ENCODE measurements at places on chromosomes 5 and 9.
A peak's percentile ranks its signal among the peaks of the same experiment; 100 is the strongest.

GRCh38 chr9:682633-683508 is 158.6 kb upstream of the DMRT1 start:
- no peak for DNase-seq

- DNase-seq, result no peak
Measured at GRCh38 chr5:83507431-83507830, 35.9 kb downstream of the VCAN start.

DNA sequence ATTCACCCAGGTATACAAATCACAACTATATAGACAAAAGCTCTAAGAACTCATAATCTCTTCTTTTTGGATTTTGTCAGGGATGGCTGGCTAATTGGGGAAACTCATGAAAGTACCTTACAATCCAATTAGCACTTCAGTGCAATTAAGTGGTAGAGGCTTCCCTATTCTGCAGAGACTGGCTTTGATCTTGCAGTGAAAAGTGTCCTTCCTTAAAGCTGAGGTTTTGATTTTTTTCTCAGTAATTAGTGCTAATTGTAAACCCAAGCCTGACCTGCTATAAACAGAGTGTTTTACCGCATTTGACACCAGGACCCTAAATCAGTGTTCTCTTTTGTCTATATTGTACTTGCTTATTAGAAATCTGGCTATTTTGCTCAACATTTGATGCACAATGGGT is 294.0 kb upstream of the EFNA5 start:
- no peak for DNase-seq

GRCh38 chr9:131671133-131671520 is 68.7 kb downstream of the RAPGEF1 start:
- no peak for DNase-seq

DNA sequence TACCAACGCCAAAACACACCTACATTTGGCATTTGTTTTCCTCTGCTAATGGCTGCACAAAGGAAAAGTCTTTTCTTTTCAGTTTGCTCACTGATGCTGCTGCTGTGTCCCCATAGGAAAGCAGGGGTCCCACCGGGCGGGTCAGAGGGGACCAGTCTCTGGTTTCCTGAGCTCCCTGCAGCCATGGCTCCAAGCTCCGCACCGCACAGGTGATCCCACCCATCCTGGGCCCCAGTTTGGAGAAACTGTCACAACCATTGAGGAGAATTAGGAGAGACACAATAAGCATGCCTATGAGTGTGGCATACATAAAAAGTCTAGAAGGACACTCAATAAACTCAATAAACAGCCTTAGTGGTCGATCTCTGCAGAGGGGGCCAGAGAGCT is 19.9 kb downstream of the MED10 start:
- DNase-seq, result no peak

DNA sequence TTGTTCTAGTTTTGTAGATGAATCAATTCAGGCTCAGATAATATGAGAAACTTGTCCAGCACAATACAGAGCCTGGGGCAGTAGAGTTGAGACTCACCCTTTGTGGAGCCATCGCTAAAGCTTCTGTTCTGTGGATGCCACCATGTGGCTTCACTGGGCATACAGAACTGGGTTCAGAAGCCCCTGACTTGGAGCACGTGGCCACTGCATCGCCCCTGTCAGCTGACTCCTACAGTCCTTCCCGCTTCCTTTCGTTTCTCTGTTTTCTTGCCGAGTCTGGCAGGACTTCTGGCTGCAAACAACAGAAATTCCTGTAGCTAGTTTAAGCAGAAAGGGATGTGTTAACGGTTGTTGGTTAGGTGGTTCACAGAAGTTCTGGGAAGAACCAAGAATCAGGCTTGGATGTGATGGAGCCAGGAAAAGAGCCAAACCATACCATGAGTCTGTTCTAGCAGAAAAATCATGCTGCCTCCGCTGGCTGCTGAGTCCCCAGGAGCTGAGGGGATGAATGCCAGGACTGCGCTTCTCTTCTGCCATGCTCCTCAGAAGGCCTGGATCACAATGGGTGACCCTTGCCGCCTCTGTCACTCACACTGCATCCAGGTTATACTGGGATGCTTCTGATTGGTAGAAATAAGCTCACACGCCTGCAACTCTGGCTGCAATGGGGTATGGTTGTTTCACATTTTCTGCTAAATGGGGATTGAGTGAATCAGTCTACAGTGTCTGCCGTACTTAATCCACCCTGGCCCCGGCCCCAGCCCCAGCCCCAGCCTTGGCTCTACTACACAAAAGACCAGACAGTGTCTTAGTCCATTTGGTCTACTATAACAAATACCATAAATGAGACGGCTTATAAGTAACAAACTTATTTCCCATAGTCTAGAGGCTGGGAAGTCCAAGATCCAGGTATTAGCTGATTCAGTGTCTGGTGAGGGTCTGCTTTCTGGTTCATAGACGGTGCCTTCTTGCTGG is 262.5 kb downstream of the GOLPH3 start:
- no peak for DNase-seq

DNA sequence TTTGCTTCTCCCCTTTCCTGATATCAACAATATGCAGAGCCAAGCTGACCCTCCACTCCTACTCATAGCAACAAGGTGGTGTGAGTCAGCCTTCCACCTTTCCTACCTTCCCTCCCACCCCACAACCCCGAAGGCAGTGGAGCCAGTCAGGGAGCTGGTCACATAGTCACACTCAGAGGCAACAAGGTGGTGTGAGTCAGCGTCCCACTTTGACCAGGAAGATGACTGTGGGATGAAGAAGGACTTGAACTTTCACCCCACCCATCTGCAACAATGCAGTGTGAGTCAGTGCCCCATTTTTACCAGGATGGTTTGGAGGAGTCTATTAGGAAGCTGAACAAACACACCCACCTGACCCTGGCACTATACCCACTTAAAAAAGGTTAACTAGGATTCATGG is 30.1 kb upstream of the ZNF782 start:
- DNase-seq, result peak; percentile 28

- no peak for DNase-seq
Measured at GRCh38 chr5:80220245-80220897, 35.5 kb downstream of the SERINC5 start.

Data from fibroblast of skin of scalp (primary cell).